ENCODE measurements at places on chromosomes 12 and 14. TPM values are rescaled to one million over a fixed set of nuclear protein-coding genes. Genes with fewer than 3 reads are reported as not detected.

Gene POTEG
- total RNA-seq: not detected

Gene PIK3C2G
- not detected for total RNA-seq

Gene KRAS
- 19.2 TPM for total RNA-seq

Gene IQSEC3
- not detected for total RNA-seq

Gene LBHD2
- not detected for total RNA-seq

Gene RAB21
- total RNA-seq: 23.0 TPM

Gene LMNTD1
- total RNA-seq: not detected

Gene E2F7
- 46.2 TPM for total RNA-seq

Gene CLEC1B
- not detected for total RNA-seq

Gene CPM
- 7.3 TPM for total RNA-seq

Gene NRXN3
- 0.22 TPM for total RNA-seq

Gene KRT83
- total RNA-seq: not detected

Gene BIN2
- not detected for total RNA-seq

Gene HOXC4
- 2.0 TPM for total RNA-seq

Gene UNG
- 7.7 TPM for total RNA-seq

Gene PZP
- not detected for total RNA-seq

Gene GLIPR1L1
- total RNA-seq: not detected

Gene ACRBP
- total RNA-seq: 0.14 TPM

Gene SRRM4
- total RNA-seq: not detected

Gene MIPOL1
- total RNA-seq: 13.5 TPM

Gene C12orf54
- not detected for total RNA-seq

Gene OTUB2
- total RNA-seq: 0.66 TPM

Gene TROAP
- 0.44 TPM for total RNA-seq

Gene EFS
- total RNA-seq: 1.5 TPM

Gene TTC6
- 0.14 TPM for total RNA-seq

Gene CIROP
- total RNA-seq: not detected

Gene ABCD2
- 0.14 TPM for total RNA-seq

Gene SMOC1
- not detected for total RNA-seq

Gene CPNE6
- total RNA-seq: under 0.01 TPM

Gene TAS2R43
- total RNA-seq: 6.3 TPM

Gene DNAJC22
- total RNA-seq: 2.1 TPM

Gene KRT73
- total RNA-seq: not detected

Gene RASAL1
- not detected for total RNA-seq

Gene SPIC
- total RNA-seq: not detected

Gene POTEM
- not detected for total RNA-seq

Gene SERPINA10
- total RNA-seq: not detected

Gene NTF3
- 10.5 TPM for total RNA-seq

Gene INHBE
- total RNA-seq: 0.43 TPM

Gene ZNF740
- 8.6 TPM for total RNA-seq

Gene FGF6
- not detected for total RNA-seq

Gene GCN1
- 99.8 TPM for total RNA-seq

Gene KRT82
- total RNA-seq: not detected

Gene LAG3
- total RNA-seq: 0.29 TPM

Gene IRF9
- 78.3 TPM for total RNA-seq

Gene PLEKHG7
- not detected for total RNA-seq

Gene LRCOL1
- total RNA-seq: not detected

Gene FLRT2
- 33.6 TPM for total RNA-seq

Gene PTHLH
- 11.5 TPM for total RNA-seq

Gene ANKRD52
- 39.4 TPM for total RNA-seq

Gene TAS2R14
- 4.4 TPM for total RNA-seq

Gene RTL1
- not detected for total RNA-seq

Gene CD69
- total RNA-seq: 1.9 TPM

Gene AACS
- total RNA-seq: 46.5 TPM

Gene NEUROD4
- total RNA-seq: not detected

Gene CCDC177
- total RNA-seq: not detected

Gene RBM19
- total RNA-seq: 28.9 TPM

Gene GPX2
- not detected for total RNA-seq

Gene ESPL1
- 19.0 TPM for total RNA-seq

Gene SIX1
- 0.57 TPM for total RNA-seq

Data from placental pericyte (primary cell).